NCI-H2081 (cell line): ENCODE measurements at places on chromosomes 11 and 22.

DNA sequence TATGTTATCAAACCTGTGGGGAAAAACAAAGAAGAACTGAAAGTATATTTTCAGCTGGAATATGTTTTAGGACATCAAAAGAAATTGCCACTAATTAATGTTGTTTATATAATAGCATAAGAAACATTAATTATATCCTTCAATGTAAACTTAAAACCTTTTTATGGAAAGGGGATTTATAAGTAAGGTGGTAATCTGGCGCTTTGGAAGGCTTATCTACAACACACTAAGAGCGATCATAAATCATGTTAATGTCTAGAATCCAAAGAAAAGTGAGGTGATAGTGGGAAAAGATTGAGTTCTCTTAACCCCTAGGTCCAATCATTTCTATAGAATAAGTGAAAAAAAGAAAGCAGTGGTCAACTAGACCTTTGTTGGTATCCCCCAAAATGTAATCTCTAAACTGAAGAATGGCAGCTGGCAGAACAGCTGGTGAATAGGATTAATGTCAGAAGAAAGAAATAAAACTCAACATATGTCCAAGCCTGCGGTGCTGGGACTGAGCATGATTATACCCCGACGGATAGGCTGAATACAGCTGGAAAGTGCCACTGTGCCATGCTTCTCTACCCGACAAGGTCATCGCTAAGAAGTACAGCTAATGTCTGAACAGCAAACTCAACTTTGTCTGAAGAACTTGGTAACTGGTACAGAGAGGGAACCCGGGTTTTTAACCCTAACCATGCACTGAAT lies 64.0 kb downstream of the SOX6 start:
- DNase-seq: no peak

DNA sequence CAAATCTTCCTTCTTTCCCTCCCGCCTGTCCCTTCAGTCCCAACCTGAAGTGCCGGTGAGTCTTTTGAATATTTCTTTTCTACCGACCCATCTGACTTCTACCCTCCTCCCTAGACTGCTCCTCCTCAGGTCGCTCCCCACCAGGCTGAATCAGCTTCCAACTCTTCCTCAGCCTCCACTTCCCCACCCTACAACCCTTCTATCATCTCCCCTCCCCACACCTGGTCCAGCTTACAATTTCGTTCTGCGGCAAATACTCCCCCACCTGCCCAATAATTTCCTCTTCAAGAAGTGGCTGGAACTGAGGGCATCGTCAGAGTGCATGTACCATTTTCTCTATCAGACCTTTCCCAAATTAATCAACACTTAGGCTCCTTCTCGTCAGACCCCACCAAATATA lies 2.5 kb upstream of the NDUFC2 start:
- DNase-seq: no peak

- DNase-seq: no peak
Measured at GRCh38 chr11:97683733-97684132, 1293.9 kb downstream of the JRKL start.

GRCh38 chr11:121683791-121684190 lies 231.0 kb upstream of the SORL1-AS1 start:
- no peak for DNase-seq

DNA sequence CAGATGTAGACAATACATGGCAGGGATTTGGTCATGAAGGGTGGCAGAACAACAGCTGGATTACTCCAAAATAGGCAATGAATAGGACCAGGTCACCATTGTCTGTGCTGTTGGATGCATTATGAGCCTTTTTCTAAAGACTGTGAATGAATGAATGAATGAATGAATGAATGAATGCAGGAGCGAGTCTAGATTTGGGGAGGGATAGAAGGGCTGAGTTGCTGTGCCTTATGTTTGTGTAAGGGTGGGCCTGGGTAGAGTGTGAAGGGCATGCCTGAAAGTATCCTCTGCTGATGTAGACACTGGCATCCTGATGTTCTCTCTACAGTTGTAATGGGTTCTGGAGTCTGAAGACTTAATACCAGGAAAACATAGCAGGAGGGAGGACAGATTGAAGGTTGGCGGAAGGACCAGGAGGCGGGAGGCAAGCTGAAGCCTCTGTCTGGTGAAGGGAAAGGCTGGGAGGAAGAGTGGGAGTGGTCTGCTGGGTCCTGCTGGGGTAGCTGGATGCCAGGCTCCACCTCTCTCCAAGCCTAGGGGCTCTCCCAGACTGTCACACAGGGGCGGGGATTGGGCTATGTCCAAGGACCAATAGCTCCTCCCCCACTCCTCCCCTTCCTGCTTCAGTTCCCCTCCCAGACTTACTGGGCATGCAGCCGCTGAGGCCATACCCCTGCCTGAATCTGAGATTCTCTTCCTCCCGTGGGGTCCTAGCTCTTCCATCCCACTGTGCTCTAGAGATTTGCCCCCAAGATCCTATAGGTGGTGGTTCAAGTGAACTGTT lies 4.8 kb downstream of the TRIM3 start:
- peak; percentile 34 for DNase-seq

GRCh38 chr11:72037554-72038311 lies 39.0 kb downstream of the IL18BP start:
- peak; percentile 41 for DNase-seq

- no peak for DNase-seq
Measured at GRCh38 chr11:59249535-59249934, 36.8 kb upstream of the MPEG1 start.

DNA sequence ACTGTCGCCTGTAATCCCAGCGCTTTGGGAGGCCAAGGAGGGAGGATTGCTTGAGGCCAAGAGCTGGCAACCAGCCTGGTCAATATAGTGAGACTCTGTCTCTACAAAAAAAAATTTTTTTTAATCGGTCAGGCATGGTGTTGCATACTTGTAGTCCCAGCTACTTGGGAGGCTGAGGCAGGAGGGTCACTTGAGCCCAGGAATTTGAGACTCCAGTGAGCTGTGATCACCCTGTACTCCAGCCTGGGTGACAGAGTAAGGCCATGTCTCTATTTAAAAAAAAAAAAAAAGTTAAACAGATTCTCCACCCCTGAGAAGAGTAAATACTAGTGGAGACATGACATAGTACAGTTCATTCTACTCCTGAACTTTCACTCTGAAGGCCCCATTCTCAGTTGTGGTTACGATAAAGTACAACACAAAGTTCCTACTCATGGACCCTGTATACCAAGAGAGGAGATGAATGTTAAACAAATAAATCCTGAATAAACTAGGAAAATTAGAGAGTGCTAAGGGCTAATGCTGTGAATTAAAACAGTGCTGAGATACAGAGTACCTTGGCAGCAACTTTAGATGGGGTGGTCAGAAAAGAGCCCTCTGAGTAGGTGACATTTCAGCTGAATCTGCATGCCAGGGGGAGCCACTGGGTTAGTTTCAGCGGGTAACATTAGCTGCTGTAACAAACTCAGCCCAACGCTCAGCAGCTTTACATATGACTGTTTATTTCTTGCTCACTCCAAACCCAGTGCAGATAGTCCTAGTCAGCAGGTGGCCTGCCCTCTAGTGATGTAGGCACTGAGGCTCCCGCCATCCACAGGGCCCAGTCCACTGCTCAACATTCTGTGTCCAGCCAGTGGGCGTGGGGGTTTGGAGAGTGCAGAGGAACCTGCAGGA lies 75.1 kb downstream of the DBX1 start:
- DNase-seq: no peak

DNA sequence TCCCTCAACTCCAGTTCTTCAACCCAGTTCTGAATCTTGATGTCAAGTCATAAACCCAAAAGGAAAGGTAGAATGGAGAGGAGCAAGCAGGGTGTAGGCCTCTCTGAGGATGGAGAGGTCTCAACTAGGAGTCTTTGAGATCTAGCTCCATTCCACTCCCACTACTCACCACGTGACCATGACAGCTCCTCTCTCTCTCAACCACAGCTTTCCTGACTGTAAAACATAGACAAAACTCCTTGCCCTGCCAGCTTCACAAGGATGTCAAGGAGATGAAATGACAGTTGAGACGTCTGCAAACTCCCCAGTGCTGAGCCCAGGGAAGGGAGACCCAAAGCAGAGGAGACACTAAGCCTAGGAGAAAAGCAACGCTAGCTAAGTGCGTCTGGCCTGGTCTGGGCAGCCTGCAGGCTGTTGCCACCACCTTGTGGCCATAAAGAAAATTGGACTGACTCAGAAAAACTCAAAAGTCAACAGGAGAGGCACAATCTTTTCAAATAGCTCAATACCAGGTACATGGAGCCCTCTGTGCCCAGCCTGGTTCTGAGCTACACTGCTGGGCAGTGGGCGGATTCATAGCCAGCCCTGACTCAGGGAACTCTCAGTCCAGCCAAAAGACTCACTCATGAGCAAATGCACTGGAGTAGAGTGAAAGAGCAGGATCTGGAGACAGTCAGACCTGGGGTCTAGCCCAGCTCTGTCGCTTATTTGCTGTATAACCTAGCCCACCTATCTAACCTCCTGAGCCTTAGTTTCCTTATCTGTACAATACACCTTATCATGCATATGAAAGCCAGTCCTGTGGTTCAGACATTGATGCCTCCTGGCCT lies 3.4 kb downstream of the CLPB start:
- DNase-seq: peak; percentile 59

DNA sequence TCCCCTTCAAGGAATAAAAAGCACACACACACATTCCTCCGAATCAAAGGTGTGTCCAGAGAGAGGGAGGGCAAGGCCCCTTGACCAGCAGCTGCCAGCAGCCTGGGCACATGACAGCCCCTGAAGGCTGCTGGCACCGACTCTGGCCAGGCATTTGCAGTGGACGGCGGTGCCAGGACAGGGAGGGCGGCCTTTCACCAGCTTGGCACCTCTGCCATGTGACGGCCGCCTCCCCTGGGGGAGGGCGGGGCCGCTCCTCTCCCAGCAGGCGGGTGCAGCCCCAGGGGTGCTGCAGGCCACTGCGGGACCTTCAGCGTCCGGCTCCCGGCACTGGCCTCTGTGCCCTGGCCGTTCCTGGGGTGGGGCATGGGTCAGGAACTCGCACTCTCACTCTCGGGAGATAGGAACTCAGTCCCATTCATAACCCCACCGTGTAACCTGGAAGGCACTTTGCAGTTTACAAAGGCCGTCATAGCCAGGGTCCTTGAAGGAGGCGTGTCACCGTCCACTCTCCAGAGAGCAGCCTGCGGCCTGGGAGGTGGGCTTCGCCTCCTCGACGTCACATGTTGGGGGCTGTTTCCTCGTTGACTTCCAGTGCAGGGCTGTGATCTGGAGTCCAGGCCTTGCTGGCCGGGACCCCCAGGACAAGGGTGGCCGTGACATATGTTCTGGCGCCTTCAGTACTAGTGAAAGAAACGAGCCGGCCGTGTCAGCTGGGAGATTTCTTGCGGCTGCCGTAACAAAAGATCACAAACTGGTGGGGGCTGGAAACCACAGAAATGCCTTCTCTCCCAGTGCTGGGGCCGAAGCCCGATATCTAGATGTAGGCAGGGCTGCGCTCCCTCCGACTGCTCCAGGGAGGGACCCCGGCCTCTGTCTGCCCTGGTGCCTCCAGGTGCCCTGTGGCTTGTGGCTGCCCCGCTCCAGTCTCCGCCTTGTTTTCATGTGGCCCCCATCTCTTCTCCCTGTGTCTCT lies 39.9 kb upstream of the SMIM38 start:
- DNase-seq: no peak

- DNase-seq: no peak
Measured at GRCh38 chr22:20245577-20246367, 22.3 kb downstream of the RTN4R start.

- DNase-seq: no peak
Measured at GRCh38 chr11:117212697-117213355, 13.7 kb downstream of the TAGLN start.

DNA sequence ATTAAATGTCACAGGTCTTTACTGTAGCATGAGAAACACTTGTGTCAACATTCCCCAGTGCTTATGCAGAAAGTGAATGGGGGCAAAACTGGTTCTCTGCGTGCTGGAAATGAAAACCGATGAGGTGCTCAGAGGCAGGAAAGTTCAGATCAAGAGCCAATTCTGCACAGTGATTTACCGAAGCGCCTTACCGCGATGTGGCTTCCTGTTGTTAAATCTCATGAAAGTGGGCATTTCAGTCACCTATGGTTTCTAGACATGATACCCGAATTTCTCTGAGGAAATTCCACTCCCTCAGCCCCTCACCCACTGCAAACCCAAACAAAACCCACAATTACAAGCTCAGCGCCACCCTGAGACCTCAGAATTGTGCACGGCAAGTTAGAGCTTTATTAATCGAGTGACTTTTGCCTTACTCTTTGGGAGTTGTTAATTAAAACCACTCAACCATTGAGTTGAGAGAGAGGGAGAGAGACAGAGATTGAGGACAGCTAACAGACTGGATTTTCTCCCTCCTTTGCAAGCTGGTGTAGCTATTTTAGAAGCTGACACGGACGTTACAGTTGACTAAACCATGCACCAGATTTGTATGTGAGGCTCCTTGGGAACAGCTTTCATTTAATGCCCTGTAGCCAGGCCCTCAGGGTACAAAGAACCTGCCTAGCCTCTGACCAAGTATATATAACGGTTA lies 196.4 kb downstream of the DBX1 start:
- DNase-seq: no peak

DNA sequence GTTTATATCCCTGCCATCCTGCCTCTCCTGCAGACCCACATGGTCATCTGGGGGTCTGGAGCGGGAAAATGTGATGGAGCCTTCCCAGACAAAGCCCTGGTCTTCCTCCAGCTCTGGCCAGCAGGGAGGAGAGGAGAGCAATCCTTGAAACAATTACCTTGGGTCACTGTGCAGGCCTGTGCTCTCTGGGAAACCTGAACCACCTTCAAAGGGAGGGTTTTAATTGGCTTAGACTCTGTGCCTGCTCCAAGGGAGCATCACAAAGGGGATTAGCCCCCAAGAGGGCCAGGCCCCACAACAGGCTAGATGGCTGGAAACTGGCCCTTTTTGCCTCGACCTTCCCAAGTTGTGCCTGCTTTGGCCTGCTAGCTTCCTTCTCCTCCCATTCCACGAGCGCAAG lies 351.9 kb downstream of the TENM4 start:
- no peak for DNase-seq

DNA sequence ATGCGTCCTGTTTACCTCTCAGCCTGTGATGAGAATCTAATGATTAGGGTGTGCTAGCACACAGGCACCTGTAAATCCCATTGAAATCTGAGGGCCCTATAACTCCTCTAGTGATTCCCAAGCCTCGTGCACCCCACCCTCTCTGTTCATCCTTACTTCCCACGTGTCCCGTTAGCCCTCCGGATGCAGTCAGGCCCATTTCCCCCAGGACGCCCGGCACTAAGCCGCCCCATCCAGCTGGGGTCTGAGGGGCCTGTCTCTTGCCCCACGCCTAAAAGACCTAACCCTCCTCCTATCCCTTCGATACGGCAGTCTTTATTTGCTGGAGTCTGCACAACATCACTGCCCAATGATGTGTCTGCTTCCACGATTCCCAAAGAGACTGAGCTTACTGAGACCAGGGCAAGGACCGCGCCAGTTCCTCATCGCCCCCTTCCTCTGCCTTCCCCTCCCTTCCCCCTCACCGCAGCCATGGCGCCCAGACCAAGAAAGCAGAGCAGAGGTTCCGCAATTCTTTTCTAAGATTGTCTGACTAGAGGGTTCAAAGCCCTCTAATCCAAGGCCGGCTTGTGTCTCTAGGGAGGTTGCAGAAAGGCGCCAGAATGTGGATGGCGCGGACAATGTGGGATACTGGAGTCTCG lies 1.1 kb upstream of the FADS2 start:
- DNase-seq: peak; percentile 14

DNA sequence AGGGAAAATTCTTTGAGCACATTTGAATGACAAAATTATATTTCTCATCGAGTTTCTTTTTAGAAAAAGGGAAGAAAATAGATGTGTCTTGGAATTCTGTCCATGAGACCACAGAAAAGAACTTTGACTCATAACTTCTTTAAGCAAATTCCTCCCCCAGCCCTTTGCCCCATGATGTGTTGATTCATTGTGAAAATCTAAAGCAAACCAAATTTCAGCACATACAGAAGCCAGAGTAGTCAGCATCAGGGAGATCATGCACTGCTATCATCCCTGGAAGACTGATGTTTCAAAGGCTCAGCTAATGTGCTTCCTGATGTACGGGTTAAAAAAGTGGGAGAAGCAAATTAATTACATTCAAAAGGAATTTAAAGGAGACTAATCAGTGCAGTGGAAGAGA lies 159.7 kb downstream of the FAT3 start:
- DNase-seq: no peak
